Endodermal cell (in vitro differentiated cells): ENCODE measurements at places on chromosomes 2 and 18. TPM values are rescaled to one million over a fixed set of nuclear protein-coding genes. Genes with fewer than 3 reads are reported as not detected.

DNA sequence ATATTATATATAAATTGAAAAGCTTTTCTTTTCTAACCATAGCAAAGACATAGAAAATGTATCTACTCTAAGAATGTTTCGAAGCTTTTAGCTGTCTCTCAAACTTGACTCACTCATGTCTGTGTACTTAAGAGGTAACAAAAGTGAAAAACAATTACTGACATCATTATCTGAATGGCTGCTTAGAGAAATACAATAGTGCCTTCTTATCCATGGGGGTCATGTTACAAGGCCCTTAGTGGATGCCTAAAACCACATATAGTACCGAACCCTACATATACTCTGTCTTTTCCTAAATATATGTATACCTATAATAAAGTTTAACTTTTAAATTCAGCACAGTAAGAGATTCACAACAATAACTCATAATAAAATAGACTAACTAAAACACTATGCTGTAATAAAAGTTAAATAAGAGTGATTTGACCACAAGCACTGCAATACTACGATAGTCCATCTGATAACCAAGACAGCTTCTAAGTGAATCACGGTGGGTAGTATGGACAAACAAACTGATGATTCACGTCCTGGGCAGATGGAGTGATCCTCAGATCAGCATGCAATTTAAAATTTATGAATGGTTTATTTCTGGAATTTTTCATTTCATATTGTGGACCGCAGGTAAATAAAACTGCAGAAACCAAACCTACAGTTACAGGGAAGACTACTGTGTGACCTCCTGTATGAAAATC, 246.2 kb downstream of the XIRP2 start:
- no peak for DNase-seq

- DNase-seq = no peak
Measured at GRCh38 chr18:52422985-52423601, 83.1 kb downstream of the DCC start.

GRCh38 chr2:183348492-183348891, 224.2 kb downstream of the NUP35 start:
- no peak for DNase-seq

DNA sequence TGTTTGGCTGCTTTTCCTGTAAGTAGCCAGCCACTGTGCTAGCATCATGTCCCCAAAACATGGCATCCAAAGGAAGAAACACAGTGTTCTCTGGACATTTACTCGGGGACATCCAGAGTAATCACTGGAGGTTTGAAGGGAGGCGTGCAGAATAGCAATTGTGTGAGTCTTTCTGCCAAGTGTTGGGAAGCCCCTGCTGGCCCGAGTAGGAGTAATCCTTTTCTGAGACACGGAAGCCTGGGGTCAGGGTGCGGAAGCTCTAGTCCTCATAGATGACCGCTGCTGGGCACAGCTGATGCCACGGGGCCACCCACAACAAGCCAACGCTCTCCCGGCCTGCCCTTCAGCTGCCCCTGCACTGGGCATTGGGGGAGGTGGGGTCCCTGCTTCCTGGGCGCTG, 24.8 kb upstream of the HDAC4 start:
- DNase-seq = peak; percentile 38

IL36RN gene
- not detected in 3 replicates for total RNA-seq
